GM18507 (cell line): ENCODE measurements at places on chromosomes 2 and 18.

GRCh38 chr2:230676546-230676945, 36.1 kb upstream of the CAB39 start:
- DNase-seq, result no peak

DNA sequence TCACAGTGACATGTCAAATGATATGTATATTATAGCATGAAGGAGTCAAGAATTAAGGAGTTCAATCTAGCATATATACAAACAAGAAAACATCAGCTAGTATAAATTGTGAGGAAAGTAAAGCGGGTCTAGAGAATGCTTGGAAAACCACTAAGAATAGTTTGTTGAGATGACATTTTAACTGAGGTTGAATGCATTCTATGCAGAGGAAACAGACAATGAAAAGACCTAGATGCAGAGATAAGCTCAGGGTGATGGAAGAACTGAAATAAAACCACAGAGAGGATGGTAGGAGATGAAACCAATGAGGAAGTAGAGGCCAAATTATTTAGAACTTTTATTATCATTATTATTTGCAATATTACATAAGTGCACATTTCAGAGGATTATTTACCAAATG, 803.6 kb upstream of the FANCL start:
- DNase-seq, result no peak

DNA sequence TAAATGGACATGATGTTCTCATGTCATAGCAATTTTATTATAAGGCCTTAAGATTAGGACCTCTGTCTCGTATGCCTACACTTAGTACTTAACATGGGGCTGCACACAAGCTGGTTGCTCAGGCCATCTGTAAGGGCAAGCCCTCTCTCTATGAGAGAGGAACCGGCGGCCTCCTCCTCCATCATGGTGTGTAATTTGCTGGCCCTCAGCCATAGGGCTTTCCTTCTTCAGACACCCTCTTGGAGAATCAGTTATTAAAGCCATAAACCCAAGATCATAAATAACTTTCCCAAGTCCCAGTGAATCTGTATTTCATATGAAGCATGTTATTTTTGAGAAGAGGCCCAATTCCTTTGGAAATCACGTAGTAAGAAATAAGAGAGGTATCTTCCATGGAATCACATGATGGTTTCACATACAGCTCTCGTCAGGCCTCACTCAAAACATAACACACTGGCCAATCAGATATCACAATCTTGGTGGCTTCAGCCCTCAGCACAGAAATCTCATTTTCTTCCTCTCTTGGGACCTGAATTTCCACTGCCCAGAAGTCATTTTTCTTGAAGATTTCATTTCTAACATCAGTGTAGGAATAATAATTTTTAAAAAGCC, 92.6 kb downstream of the RDH14 start:
- no peak for DNase-seq

- no peak for DNase-seq
Observed at GRCh38 chr18:41700416-41700815, 254.6 kb upstream of the PIK3C3 start.

GRCh38 chr2:200121931-200122330, 166.5 kb downstream of the MAIP1 start:
- no peak for DNase-seq

DNA sequence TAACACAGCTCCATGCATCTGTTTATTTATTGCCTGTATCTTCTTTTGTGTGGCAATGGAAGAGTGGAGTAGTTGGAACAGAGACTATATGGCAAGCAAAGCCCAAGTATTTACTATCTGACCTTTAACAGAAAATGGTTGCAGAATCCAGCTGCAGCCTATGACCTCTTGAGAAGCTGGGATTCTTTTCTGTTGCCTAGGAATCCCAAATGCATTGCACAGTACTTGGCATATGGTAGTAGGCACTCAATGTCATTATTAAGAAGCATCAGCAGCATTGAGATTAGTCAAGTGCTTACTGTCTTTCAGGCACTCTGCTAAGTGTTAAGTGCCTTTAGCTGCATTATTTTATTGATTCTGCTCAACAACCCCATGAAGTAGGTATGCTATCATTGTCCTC, 331.6 kb downstream of the CCDC85A start:
- no peak for DNase-seq

- no peak for DNase-seq
Observed at GRCh38 chr2:190649798-190650390, 1.0 kb downstream of the NAB1 start.

DNA sequence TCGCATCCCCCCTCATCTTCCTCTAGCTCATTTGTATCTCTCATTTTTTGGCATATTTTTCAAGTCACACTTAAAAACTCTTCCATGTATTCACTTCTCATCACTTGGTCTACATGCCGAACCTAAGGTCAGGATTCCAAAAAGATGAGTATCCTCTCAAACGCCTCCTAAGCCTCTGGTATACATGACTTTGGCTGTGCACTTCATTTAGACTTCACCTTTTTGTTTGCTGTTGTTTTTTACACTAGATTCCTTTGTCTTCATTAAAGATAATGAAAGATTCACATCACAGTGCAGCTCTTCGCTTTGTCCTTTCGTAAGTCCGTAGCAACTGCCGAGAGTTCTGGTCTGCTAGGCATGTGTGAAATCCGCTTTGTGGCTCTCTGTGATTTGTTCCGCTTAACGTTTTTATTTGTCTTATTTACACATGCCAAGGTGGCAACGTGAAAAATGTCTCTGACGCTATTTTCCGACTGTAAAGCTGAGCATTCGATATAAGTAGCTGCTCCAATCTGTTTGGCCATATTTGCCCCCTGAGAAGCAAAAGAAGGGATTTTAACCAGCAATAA, 17.7 kb downstream of the RND3 start:
- DNase-seq, result no peak

GRCh38 chr2:26580151-26580550, 61.0 kb downstream of the CIB4 start:
- DNase-seq, result no peak

GRCh38 chr2:45896311-45896710, 244.8 kb downstream of the PRKCE start:
- DNase-seq, result no peak

DNA sequence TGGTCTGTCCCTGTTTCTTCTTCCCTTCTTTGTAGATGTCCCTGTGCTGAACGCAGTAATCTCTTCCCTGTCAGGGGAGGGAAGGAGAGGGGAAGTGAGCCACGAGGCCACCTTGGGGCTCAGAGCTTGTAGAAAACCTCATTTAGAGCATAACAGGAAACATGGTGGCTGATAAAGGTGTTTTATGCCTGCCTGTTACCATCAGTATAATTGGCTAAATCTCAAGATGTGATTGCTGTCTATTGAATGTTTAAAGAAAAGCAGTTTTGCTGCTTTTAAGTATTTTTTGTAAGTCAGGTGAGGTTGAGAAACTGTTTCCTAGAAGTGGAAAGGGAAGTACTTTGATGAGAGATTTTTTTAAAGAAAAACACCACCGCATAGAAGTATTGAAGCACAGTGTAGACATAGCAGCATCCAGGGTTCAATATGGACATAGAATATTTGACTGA, 59.7 kb upstream of the PDK1 start:
- DNase-seq, result no peak

- DNase-seq, result no peak
Observed at GRCh38 chr2:209806318-209806717, 34.7 kb downstream of the UNC80 start.

GRCh38 chr2:12700989-12701388, 15.7 kb upstream of the TRIB2 start:
- no peak for DNase-seq

DNA sequence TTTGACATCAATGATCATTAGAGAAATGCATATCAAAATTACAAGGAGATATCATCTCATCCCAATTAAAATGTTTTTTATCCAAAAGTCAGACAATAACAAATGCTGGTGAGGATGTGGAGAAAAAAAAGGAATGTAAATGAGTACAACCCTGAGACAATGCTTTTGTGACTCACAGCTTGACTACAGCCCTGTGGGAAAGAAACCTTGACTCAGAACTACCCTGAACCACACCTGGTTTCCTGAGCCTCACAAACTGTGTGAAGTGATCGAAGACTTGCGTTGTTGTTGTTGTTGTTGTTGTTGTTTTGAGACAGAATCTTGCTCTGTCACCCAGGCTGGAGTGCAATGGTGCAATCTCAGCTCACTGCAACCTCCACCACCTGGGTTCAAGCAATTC, 266.6 kb upstream of the MYT1L start:
- DNase-seq, result no peak

DNA sequence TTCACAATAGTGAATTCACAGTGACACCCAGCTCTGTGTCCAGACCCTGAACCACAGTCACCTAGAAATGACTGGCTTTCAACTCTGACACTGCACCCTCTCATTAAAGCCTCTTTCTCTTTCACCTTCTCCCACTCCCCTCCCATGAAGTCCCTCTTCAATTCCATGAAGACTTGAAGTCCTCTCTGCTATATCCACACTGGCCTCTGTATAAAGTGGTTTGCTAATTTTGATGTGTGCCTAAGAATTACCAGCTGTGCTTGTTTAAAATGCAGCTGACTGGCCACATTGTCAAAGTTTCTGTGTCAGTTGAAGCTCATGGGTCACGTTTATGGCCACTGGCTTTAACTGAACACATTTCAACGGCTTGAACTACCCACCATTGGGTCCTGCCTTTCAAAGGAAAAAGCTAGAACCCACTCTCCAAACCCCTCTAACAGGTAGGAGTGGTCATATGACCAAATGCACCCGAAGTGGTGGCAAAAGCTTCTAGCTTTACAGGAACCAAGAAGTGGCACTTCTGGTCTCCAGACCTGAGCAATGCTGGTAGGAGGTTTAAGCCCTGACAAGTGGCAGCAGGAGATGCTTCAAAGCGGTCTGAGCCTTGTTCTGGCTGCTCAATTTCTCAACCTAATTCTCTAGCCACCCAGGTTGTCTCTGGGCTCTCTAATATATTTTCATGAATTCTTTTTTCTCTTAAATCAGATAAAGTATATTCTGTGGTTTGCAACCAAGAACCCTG, 34.2 kb downstream of the B4GALT6 start:
- no peak for DNase-seq

DNA sequence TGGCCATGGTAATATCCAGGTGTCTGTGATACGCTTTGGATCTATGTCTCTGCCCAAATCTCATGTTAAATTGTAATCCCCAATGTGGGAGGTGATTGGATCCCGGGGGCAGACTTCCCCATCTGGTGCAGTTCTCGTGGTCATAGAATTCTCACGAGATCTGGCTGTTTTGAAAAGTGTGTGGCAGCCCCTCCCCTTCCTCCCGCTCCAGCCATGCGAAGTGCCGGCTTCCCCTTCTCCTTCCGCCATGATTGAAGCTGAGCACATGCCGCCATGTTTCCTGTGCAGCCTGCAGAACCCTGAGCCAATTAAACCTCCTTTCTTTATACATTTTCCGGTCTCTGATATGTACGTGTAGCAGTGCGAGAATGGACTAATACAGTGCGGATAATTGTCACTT, 42.5 kb downstream of the GPC1 start:
- no peak for DNase-seq

GRCh38 chr2:158717366-158718195, 77.5 kb upstream of the DAPL1 start:
- DNase-seq, result no peak

GRCh38 chr18:10863026-10863425, 286.3 kb downstream of the PIEZO2 start:
- DNase-seq, result no peak

DNA sequence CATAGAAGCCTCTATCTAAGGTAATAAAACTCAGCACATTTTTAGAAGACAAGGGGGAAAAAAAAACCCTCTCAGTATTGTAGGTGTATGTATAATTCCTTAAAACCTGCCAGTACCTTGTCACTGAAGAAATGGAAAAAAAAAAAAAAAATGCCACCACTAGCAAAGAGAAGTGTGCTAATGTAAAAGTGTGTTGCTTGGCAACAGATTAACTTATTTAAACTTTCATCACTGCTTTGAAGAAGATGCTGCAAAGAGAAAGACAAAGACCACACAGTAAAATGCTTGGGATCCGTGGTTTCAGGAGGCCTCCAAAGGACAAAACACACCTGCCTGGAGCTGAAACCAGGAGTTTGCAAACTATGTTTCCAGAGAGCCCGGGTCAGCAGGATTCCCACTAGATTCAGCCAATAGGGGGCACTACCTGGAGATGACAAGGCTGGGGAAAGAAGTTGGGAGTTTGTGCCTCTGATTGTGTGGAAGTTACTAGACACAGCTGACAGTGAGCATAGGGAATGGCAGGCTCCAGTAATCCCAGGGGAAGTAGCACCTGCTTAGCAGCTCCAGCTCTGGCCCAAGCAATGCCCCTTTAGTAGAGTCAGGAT, 169.1 kb upstream of the TRIB2 start:
- no peak for DNase-seq

DNA sequence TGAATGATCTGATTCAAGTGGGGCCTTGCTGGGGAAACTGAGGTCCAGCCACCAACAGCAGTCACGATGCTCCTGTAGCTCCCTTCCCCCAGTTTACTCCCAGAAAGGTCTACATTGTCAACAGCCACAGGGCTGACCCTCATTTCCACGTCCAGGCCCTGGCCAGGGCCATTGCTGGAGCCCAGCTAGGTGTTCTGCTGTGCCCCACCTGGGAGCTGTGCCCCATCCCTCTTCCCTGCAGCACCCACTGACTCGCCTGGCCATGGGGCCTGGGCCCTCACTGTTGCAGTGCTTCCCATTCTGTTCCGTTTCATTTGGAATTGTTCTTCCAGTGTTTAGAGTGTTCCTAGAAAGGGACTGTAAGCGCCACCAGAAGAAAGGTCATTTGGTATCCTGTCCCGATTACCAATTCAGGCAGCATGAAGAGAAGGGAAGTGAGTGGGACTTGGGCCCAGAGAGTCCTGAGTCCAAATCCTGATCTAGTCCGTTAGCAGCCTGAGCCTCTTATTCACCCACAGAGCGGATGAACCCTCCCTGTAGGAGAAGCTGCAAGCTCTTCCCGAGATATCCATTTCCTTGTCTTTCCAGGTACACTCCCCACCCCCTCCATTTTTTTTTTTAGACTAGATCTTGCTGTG, 73.1 kb upstream of the HPCAL1 start:
- no peak for DNase-seq

GRCh38 chr2:54482715-54483114, 26.6 kb downstream of the SPTBN1 start:
- no peak for DNase-seq

- DNase-seq, result no peak
Observed at GRCh38 chr2:79375817-79376216, 137.0 kb upstream of the CTNNA2 start.

DNA sequence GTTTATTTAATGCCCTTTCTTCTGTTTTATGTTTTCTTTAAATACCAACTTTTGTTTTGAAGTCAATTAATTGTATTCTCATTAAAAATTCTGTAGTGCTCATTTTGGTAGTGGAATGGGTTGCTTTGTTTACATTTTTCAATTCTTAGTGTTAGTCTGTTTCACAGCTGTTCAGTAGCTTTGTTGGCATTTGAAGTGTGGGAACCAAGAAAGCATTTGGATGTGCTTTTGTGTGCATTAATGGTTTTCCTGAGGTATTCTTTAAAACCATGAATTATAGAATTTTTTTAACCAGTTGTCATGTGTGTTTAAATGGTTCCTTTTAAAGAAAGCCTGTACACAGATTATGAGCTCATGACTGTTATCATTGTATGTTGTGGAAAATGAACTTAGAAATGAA, 19.7 kb downstream of the MIB1 start:
- no peak for DNase-seq
